ENCODE measurements at places on chromosomes 4 and X.

DNA sequence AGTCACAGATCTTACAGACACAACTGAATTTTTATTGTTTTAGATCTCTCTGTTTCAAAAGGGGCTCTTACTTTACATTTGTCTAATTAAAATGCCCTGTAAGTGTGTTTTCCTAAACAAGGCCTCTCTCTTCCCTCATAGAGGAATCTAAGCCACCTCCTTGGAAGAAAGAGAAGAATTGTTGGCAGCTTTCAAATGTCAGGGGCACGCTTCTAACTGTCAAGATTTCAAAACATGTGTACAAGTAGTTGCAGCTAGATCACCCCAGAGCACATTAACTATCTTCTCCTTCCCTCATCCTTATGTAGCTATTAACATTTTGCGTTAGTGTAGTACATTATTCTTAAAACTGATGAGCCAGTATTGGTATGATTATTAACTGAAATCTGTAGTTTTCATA lies 266.5 kb upstream of the BOD1L1 start:
- DNase-seq = no peak

DNA sequence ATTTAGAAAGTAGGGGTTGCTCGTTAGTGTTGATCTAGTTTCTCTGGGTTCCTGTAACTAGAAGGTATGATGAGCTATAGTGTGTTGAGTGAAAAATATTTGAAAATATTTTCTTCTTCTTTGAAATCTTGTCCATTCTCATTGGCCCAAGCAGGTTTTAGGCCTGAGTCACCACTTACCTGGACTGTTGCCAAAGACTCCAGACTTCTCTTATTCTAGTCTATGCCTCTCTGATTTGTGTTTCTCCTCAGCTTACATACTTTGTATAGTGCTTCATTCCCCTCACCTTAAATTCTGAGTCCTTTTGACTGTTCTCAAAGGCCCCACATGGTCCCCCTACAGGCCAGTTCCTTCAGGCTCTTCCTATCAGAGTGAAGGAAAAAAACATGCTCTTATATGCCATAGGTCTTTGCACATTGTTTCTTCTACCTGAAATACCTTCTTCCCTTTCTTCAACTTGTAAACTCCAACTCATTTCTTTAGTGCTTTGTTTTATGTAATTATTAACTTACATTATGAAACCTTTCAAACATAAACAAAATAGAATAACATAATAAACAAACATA lies 258.2 kb downstream of the PPP1R2C start:
- DNase-seq = no peak

DNA sequence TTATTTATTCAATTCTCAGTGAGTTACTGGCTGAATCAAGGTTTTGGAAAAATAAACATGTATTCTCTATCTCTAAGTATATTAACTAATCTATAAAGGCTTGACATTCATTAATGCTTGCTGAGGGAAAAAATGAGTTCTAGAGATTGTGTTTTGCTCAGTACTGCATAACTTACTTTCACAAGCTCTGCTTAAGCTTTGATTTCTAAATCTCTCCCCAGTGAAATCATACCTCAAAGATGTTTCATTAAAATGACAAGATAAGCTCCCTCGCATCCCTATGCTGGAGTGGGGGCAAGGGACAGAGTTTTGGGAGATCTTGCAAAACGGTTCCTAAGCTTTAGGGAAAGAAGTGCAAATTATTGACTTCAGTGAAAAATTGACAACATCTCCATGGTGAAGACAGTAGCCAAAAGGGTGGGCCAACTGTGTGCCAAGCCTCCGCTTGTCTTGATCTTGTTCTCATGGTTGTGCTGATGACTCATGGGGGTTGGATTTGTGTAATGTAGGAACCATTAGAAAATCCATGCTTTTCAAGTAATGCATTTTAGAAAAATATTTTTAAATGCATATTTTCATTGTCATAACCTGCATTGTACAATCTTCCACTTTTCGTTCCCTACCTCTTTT lies 521.4 kb downstream of the RPA4 start:
- DNase-seq = no peak

DNA sequence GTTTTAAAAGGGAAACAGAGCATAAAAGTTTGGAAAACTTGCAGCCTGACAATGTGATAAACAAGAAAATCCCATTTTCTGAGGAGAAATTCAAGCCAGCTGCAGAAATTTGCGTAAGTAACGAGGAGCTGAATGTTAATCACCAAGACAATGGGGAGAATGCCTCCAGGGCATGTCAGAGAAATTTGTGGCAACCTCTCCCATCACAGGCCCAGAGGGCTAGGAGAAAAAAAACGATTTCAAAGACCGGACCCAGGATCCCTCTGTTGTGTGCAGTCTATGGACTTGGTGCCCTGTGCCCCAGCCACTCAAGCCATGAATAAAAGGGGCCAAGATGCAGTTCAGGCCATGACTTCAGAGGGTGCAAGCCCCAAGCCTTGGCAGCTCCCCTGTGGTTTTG lies 355.4 kb upstream of the NDST3 start:
- no peak for DNase-seq

- no peak for DNase-seq
Observed at GRCh38 chrX:149129767-149130166, 375.3 kb downstream of the IDS start.

Data from glomerular endothelial cell (primary cell).